Left colon (tissue), 2 donors: ENCODE measurements at places on chromosomes 6 and 20. TPM values are rescaled to one million over a fixed set of nuclear protein-coding genes. Genes with fewer than 3 reads are reported as not detected.

Gene HCRTR2
- not detected for total RNA-seq

- DNase-seq: no peak
Observed at GRCh38 chr6:106377061-106377540, 16.6 kb downstream of the CRYBG1 start.

GRCh38 chr6:34938268-34938667, 49.2 kb downstream of the ANKS1A start:
- no peak for DNase-seq

GRCh38 chr6:12598919-12599318, 117.6 kb upstream of the PHACTR1 start:
- no peak for DNase-seq

- DNase-seq: no peak
Observed at GRCh38 chr6:136947037-136947436, 24.9 kb downstream of the SLC35D3 start.

Gene OGFR
- 41.0 TPM for total RNA-seq

- no peak for DNase-seq
Observed at GRCh38 chr6:13708736-13709135, 2.9 kb downstream of the RANBP9 start.

DNA sequence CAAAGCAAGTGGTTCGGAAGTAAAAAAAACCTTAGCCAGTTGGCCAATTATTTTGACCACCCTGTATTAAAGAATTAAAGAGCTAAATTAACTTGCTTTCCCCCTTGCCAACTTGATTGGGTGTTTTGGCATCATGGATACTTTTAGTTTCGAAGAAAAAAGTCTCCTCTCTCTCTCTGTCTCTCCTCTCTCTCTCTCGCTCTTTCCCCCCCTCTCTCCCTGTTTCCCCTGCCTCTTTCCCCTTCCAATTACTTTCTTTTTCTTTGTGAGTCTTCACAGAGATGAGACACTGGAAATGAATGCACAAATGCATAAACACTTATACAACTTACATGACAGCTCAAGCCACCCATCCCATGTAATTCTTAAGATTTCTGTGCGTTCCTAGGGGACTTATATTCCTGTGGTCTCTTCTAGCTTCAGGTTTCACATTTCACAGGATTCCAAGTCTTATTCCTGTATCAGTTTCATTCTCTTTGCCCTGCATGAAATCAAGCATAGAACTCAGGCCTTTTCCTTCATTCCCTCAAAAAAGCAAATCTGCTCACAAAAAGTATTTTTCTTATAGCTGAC, 32.9 kb upstream of the EYA4 start:
- DNase-seq: no peak

- no peak for DNase-seq
Observed at GRCh38 chr20:44070139-44070900, 116.7 kb downstream of the JPH2 start.

- no peak for DNase-seq
Observed at GRCh38 chr6:44028789-44029310, 98.4 kb downstream of the MRPL14 start.
